Aorta (tissue), 5 donors: ENCODE measurements at places on chromosomes 3 and 15. TPM values are rescaled to one million over a fixed set of nuclear protein-coding genes. Genes with fewer than 3 reads are reported as not detected.

DNA sequence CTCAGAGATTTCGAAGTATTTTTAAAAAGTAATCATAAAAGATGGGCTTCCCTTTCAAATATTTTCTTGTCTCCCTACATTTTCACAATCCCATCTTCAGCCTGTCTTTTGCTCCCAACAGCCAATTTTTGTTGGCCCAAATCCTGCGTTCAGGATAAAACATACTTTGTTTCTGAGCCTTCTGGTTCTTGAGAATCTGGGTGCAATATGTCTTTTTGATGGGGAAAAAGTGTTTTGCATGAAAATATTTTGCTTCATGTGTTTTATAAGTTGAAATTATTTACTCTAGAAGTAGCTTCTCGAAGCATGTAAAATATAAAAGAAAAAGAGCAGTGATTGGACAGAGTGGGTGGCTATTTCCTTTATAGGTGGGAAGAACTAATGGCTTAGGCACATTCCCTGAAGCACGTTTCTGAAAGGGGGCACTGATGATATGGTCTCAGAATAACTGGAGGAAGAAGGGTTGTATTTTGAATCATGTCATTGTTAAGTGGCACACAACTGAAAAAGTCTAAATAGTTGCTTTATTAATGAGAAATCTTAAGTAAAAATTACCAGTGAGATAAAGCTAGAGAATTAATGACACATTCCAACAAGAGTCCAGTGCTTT lies 3.9 kb downstream of the UNC13C start:
- DNase-seq: no peak
- no peak overlapping the region for H3K4me3 ChIP-seq
- H3K27ac ChIP-seq: no peak overlapping the region
- no peaks in the 10 kb centered on the region for H3K27me3 ChIP-seq
- H3K4me1 ChIP-seq: no peaks in the 10 kb centered on the region

Gene PTH1R
- polyA plus RNA-seq: 8.4 TPM

DNA sequence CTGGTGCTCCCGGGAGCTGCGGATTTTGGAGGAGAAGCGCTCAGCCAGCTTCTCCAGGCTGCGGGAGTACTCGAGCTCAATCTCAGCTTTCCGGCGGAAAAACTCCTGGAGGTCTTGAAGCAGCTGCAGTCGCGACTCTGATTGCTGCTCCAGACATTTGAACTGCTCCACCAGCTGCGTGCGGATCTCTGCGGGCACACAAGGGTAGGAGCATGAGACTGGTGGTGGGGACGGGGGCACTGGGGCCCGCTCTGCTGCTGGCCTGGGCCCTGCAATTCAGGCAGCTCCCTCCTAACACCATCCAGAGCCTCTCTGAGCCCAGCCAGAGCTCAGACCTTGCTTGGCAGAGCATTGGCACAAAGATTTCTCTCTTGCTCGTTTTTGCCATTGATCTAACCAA lies 124.7 kb downstream of the SRGAP3 start:
- H3K27ac ChIP-seq: no peak overlapping the region
- no peaks in the 10 kb centered on the region for H3K4me1 ChIP-seq
- DNase-seq: no peak
- H3K36me3 ChIP-seq: no peaks in the 10 kb centered on the region
- no peak overlapping the region for H3K4me3 ChIP-seq
- no peaks in the 10 kb centered on the region for H3K27me3 ChIP-seq

Gene MAP3K13
- polyA plus RNA-seq: 19.8 TPM

- no peak overlapping the region for H3K4me3 ChIP-seq
- H3K27me3 ChIP-seq: no peaks in the 10 kb centered on the region
- H3K4me1 ChIP-seq: no peaks in the 10 kb centered on the region
- DNase-seq: no peak
- no peaks in the 10 kb centered on the region for H3K36me3 ChIP-seq
These were observed 9.7 kb upstream of the CMTM7 start for GRCh38 chr3:32381922-32382321.

Gene CCR8
- not detected for polyA plus RNA-seq

DNA sequence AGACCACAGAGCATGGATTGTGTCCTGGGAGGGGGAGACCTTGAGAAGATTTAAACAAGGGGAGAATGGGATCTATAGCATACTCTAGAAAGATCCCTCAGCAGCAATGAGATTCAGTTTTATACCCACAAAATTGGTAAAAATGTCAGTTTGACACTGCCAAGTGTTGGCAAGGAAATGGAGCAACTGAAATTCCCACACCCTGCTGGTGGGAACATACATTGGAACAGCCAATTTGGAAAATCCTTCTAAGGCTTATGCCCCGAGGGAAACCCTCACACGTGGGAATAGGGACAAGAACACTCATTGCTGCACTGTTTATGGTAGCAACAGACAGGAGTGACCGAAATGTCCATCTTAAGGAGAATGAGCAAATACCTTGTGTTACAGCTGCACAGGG lies 5.0 kb upstream of the DNAJB8 start:
- H3K4me1 ChIP-seq: no peaks in the 10 kb centered on the region
- no peaks in the 10 kb centered on the region for H3K36me3 ChIP-seq
- no peak overlapping the region for H3K27ac ChIP-seq
- no peaks in the 10 kb centered on the region for H3K27me3 ChIP-seq
- no peak for DNase-seq

Gene AHSG
- not detected for polyA plus RNA-seq

Gene AMIGO3
- not detected for polyA plus RNA-seq

DNA sequence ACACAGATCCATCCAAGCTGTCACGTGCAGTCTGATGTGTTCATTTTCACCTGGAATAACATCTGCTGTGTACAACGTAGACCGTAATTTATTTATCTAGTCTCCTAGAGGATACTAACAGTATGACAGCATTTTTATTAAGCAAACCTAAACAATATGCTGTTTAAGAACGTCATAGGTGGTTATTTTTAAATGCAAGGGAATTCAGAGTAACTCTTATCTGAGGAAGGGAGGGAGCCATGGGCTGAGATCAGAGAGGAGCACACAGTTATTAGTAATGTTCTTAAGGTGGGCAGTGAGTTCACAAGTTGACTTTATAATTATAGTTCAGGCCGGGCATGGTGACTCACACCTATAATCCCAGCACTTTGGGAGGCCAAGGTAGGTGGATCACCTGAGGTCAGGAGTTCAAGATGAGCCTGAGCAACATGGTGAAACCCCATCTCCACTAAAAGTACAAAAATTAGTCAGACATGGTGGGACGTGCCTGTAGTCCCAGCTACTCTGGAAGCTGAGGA lies 193.6 kb downstream of the UACA start:
- no peak overlapping the region for H3K27ac ChIP-seq
- H3K4me3 ChIP-seq: no peak overlapping the region
- no peaks in the 10 kb centered on the region for H3K4me1 ChIP-seq
- no peaks in the 10 kb centered on the region for H3K27me3 ChIP-seq

GRCh38 chr3:77421916-77422315 lies 382.0 kb downstream of the ROBO2 start:
- no peaks in the 10 kb centered on the region for H3K4me1 ChIP-seq
- H3K27ac ChIP-seq: no peak overlapping the region
- no peaks in the 10 kb centered on the region for H3K27me3 ChIP-seq

Gene GOLGA6L4
- polyA plus RNA-seq: 10.7 TPM

Gene SLC28A1
- 0.97 TPM for polyA plus RNA-seq
